ENCODE measurements at places on chromosomes 5 and 9.

GRCh38 chr5:157718519-157718918, 12.7 kb upstream of the THG1L start:
- no peak for DNase-seq

DNA sequence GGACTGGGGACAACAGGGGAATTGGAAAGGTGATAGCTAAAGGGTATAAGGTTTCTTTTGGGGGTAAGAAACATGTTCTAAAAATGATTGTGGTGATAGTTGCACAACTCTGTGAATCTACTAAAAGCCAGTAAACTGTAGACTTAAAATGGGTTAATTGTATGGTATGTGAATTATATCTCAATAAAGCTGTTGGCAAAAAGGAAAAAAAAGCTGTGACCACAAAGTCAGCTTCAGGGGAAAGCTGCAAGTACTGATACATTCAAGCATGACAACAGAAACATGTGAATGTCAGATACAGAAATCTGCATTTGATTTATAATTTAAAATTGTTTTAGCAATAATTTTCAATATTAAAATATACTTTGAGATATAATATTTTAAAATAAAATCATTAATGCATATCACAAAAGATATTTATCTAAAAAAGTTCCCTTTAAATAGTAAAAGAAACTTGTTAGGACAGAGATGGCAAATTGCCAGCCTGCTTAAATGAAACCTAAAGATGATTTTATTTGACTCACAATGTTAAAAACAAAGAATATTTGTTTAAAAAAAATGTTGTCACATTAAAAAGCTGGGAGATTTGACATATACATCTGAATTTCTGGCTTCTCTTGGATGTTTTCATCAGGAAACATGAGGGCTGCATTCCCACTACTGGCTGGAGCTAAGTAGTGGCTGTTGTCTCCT, 66.0 kb downstream of the TBCA start:
- DNase-seq, result no peak

GRCh38 chr9:136847088-136847825, 2.0 kb upstream of the PHPT1 start:
- DNase-seq, result no peak

- no peak for DNase-seq
Observed at GRCh38 chr5:96016216-96016615, 54.6 kb upstream of the ELL2 start.

GRCh38 chr9:4141296-4141695, 158.6 kb downstream of the GLIS3 start:
- no peak for DNase-seq

DNA sequence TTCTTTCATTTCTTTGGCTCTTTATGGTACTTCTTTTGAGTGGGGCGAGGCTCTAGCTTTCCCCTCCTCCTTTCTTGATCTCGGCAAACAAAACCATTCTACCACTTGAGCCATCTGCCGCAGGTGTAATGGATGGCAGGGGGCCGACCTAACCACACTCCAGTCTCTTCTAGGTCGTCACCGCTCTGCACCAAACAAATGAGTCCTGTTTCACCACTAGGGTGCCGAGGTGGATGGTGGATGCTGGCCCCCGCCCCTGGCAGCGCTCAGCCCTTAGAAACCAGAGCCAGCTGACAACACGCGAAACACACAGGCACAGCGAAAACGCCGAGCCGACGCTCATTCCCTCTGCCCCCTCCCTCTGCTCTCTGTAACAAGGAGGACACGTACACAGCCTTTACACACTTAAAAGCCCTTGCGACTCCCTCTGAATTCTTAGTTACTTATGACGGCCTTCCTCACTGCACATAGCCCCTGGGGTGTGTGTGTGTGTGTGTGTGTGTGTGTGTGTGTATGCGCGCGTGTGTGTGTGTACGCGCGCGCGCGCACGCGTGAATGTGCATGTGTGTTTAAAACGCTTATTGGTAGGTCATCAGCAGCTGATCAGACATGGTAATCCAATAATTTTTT, 199.4 kb downstream of the MEF2C start:
- DNase-seq, result no peak

- DNase-seq, result no peak
Observed at GRCh38 chr5:53936481-53937352, 373.7 kb downstream of the ARL15 start.

DNA sequence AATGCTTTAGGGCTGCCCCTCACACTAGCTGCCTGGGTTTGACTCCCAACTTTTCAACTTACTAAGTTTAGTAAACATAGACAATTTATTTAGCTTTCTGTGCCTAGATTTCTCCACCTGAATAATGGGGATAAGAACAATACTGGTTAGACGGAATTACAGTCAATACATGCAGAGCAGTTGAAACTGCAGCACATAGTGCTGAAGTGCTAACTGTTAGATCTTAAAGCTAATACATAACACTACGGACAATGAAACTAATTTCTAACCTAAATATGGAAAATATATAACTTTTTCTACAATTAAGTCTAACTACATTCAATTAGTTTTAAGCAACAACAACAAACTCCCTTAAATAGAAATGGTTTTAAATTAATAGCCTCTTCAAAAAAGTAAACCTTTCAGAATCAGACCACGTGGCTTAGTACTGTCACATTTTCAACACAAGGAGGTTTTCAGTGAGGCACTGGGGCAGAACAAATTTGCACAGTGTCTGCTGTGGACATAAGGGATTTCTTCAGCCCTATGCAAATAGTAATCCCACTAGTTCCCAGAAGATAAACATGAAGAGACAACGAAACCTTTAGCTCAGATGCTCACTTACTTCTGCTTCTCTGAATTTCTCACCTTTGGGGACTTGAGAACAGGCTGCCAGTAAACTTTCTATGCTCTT, 293.4 kb downstream of the EDIL3 start:
- DNase-seq, result no peak

DNA sequence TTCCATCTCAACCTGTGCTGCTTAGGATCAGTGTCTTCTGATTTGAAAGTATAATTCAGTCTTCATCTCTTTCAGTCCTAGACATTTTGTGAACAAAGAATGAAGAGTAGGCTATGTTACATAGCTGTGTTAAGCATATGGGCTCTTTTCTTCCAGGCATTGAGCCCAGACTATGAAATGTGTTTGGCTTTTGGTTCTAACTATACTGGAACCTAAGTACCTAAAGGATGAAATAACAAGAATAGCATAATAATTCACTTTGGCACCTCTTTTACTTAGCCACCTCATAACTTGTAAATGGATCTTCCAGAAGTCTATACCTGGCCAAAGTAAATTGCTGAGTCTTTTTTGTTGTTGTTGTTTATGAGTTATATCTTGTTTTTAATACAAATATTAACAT, 71.4 kb downstream of the SLF1 start:
- no peak for DNase-seq

DNA sequence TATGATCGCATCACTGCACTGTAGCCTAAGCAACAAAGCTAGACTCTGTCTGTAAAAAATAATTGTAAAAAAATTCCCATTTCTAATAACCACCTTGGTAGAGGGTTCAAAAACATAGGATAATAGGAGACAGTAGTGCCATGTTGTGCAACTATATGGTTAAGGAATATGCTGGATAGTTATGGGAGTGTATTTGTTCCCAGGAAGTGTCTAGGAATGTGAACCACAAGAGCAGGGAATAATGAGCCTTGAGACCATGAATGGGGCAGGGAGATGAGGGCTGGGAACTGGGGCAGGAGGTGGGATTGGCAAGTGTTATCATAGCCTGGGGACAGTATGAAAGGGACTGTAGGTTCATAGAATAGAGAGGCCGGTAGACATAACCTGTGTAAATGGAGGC, 50.4 kb downstream of the RUSC2 start:
- DNase-seq, result no peak

- no peak for DNase-seq
Observed at GRCh38 chr9:137953683-137954438, 76.3 kb downstream of the CACNA1B start.

DNA sequence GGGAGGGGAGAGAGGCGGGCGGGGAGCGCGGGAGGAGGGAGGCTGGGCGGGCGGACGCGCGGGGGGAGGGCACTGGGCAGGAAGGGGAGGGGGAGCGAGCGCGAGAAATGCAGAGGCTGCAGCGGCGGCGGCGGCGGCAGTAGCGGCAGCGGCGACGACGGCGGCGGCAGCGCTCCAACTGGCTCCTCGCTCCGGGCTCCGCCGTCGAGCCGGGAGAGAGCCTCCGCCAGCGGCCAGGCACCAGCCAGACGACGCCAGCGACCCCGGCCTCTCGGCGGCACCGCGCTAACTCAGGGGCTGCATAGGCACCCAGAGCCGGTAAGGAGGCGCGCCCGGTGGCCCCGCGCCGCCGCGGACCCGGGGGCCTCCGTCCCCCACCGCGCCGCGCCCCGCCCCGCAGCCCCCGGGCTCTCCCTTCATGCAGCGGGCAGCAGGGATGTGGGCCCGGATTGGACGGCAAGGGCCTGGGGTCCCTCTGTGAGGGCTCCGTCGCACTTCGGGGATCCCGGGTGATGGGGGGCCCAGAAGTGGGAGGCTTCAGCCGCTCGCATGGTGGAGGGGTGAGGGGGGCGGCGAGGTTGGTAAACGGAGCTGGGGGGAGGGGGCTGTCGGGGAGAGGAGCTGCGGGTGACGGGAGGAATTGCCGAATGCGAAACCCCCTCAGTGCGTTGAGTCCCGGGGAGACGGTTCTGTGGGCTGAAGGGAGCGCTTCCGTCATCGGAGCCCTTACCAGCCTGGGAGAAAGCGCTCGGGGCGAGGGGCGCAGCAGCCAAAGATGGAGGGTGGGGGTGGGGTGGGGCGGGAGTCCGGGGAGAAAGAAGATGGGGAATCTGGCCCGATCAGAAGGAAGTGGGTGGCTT, at the start of gene BASP1:
TSS of gene BASP1 (plus strand) at position 139 of the 860 bp plus-strand sequence. CDS start 57,586 bp downstream, outside the sequence.
- DNase-seq, result no peak

DNA sequence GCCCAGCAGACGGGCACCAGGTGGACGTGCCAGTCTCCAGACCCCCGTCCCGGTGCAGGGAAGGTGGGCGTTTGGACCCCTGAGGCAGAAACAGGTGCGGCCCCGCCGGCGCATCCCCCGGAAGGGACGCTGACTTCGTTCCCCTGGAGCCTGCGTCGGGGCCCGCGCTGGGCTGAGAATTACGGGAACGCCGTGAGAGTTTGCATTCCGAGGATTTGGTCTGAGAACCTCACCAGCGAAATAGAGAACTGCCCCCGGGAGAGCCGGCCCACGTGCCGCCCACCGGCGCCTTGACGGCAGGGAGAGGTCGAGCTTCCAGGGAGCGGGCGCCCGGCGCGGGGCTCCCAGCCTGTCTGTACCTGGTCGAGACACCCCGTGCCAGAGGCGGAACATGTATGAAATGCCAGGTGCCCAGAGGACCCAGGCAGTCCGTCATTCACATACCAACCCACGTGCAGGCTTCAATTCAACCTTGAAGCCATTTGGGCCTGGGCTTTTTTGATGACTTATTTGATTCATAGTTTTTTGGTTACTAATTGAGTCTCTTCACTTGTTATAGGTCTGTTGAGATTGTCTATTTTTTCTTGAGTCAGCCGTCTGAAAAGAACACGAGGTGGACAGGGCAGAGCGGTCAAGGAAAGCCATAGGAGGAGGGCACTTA, 877 bp upstream of the CAMSAP1 start:
- no peak for DNase-seq

GRCh38 chr5:57411982-57412381, 70.6 kb downstream of the ACTBL2 start:
- no peak for DNase-seq

- DNase-seq, result no peak
Observed at GRCh38 chr5:33114361-33114760, 326.4 kb upstream of the TARS1 start.

- no peak for DNase-seq
Observed at GRCh38 chr9:14313951-14314423, at the start of gene NFIB. NFIB (minus strand) TSS chr9:14314141; CDS start chr9:14313511, 630 bp downstream.

- DNase-seq, result no peak
Observed at GRCh38 chr5:132961887-132962286, 1.5 kb downstream of the AFF4 start.

GRCh38 chr5:10923310-10923709, 162.3 kb upstream of the DAP start:
- DNase-seq, result no peak

- DNase-seq, result no peak
Observed at GRCh38 chr5:79259810-79260209, 23.9 kb downstream of the JMY start.

- DNase-seq, result no peak
Observed at GRCh38 chr5:144567421-144567780, 396.7 kb downstream of the KCTD16 start.

- DNase-seq, result no peak
Observed at GRCh38 chr5:169970911-169971765, 9.2 kb downstream of the INSYN2B start.

- DNase-seq, result no peak
Observed at GRCh38 chr5:148685520-148686134, 31.3 kb upstream of the HTR4 start.

DNA sequence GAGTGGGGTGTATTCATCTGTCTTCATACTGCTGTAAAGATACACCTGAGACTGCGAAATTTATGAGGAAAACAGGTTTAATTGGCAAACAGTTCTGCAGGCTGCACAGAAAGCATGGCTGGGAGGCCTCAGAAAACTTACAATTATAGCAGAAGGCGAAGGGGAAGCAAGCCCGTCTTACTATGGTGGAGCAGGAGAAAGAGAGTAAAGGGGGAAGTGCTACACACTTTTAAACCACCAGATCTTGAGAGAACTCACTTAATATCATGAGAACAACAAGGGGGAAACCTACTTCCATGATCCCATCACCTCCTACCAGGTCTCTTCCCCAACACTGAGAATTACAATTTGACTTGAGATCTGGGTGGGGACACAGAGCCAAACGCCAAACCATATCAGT, 12.5 kb upstream of the NREP start:
- DNase-seq, result no peak

GRCh38 chr9:88037285-88037845, 63.0 kb upstream of the CDK20 start:
- DNase-seq, result no peak

GRCh38 chr5:34738381-34738780, 82.3 kb downstream of the RAI14 start:
- no peak for DNase-seq

GRCh38 chr5:10323588-10324488, 16.1 kb upstream of the CMBL start:
- DNase-seq, result no peak

DNA sequence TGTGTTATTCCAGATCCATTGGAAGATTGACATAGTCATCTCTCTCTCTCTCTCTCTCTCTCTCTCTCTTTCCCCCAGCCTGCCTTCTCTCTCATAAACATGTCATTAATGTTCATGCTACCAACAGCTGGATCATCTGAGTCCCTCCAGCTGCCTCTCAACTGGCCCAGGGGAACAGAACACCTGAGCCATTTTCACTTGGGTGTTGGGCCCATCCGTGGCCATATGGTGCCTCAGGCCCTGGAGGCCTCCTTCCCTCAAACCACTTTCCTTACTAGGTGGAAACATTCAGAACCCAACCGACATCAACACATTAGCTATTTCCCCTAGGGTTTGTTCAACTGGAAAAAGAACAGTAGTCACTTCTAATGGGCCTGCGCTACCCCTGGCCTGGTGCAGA, 196.2 kb downstream of the FRMD3 start:
- DNase-seq, result no peak

- no peak for DNase-seq
Observed at GRCh38 chr9:83153030-83153429, 90.1 kb upstream of the RASEF start.

DNA sequence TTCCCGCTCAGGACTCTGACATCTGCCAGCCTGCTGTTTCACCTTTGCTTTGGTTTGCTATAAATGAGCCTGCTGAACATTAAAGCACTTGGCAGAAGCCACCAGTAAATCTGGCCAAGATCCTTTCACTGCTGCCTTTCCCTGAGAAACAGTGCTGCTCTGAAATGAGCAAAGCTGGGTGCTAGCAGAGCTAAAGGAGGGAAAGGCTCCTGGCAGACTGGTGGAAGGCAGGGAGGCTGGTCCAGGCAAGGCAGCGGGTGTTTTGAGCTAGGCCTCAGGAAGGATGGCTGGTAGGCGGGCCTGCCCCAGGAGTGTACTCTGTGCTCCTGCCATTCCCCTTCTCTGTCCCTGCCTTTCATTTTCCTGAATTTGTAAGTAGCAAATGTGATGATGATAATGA, 52.5 kb upstream of the PTGS1 start:
- no peak for DNase-seq
